ENCODE measurements at places on chromosomes 4 and X.

- DNase-seq, result no peak
Observed at GRCh38 chr4:85557016-85557901, 82.3 kb downstream of the ARHGAP24 start.

DNA sequence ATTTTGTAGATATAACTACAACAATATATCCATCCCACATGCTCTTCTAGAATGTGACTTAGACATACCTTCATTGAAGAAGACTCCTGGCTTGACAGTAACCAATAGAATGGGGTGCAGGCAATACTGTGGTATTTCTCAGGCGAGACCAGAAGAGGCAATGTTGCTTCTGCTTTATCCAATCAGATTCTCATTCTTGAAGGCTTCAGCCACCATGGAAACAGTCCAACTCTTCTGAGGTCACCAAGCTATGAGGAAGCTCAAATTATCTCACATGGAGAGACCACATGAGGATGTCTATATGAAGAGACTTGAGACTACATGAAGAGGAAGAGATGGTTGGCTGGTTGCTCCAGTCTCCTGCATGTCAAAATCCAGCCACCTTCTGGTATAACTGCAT lies 469.9 kb downstream of the PCDH10 start:
- DNase-seq, result no peak

- no peak for DNase-seq
Observed at GRCh38 chrX:146241902-146242301, 424.3 kb downstream of the SLITRK2 start.

- no peak for DNase-seq
Observed at GRCh38 chrX:65731684-65732289, 64.3 kb downstream of the MSN start.

DNA sequence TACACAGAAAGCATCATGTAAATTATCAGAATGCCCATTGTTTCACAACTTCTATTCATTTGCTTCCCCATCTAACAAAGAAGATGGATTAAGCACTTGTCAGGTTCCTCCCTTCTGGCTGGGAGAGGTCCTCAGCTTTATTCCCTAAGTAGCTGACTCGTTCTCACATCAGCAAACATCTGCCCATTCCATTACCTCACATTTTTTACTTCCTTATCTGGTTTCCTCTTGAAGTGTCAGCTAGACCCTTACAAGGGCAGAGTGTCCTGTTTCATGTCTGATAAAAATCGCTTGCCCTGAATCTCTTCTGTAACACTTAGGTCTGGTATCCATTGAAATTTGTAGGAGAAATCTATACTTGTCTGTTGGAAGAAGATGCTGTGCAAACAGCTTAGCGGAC lies 34.7 kb downstream of the TMPRSS11A start:
- no peak for DNase-seq

- DNase-seq, result no peak
Observed at GRCh38 chrX:56766554-56767347, 37.7 kb downstream of the NBDY start.

DNA sequence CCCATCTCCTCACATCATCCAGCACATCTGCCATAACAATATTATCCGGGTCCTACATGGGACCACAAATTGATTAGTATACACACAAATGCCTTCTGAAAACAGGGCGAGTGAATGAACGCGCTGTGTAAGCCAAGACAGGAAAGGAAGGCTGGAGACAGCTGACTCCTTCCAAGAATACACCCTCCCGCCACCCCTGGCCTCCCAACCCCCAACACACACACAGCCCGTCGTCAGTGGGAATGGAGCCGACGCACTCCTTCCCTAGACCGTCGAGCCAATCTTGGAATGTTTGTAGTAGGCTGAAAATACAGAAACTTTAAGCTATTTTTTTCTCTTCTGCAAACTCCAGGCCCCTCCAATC lies 319 bp upstream of the MAGEH1 start:
- DNase-seq, result no peak

- no peak for DNase-seq
Observed at GRCh38 chrX:66200855-66201795, 37.1 kb downstream of the HEPH start.

GRCh38 chrX:137519459-137519858 lies 46.5 kb upstream of the ZIC3 start:
- DNase-seq, result no peak

GRCh38 chr4:3715855-3716630 lies 50.1 kb upstream of the ADRA2C start:
- no peak for DNase-seq

- no peak for DNase-seq
Observed at GRCh38 chr4:27013012-27013411, 152.4 kb downstream of the STIM2 start.

DNA sequence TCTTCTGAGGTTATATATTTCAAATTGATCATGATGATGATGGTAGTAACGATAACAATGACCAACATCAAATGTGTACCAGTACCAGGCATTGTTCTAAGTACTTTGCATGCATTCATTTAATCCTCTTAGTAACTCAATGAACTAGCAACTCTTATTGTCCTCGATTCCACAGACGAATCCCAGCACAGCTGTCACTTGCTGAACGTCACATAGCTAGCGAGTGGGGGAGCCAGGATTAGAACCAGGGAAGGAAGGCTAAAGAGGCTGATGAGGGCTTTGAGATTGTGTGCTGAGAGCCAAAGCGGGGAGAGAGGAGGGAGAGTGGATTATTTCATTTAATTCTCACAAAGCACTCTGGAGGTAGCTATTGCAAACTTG lies 103.6 kb downstream of the PHOX2B start:
- no peak for DNase-seq

DNA sequence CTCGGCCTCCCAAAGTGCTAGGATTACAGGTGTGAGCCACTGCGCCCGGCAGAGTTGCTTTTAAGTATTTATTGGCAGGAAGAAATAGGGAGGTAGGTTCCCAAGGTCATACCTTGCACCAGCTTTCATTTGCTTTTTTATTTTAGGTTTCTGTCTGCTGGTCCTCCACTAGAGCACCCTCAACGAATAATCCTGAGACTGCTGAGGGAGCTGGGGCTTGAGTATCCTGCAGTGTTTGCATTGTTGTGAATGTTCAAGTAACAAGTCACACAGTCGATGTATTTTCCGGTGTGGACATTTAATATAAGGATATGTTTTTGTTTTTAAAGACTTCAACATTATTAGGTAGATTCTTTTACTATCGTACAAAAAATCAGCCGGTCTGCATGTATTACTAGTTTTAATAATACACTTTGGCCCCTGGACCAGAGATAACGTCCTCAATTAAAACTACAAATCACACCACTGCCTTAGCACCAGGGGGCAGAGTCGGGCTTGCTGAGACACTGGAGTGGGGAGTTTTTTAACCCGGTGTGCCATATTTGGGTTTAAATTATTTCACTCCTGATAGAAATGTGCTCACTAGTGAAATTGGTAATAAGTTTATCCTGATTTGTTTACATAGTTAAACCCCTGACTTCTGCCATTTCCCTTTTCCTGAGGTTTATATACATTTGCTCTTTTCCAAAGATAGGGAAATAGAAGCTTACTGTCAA lies 11.6 kb downstream of the SMIM20 start:
- DNase-seq, result no peak

- DNase-seq, result no peak
Observed at GRCh38 chrX:37922928-37923327, 75.6 kb upstream of the DYNLT3 start.

- no peak for DNase-seq
Observed at GRCh38 chr4:52914051-52914605, 52.0 kb downstream of the RASL11B start.

DNA sequence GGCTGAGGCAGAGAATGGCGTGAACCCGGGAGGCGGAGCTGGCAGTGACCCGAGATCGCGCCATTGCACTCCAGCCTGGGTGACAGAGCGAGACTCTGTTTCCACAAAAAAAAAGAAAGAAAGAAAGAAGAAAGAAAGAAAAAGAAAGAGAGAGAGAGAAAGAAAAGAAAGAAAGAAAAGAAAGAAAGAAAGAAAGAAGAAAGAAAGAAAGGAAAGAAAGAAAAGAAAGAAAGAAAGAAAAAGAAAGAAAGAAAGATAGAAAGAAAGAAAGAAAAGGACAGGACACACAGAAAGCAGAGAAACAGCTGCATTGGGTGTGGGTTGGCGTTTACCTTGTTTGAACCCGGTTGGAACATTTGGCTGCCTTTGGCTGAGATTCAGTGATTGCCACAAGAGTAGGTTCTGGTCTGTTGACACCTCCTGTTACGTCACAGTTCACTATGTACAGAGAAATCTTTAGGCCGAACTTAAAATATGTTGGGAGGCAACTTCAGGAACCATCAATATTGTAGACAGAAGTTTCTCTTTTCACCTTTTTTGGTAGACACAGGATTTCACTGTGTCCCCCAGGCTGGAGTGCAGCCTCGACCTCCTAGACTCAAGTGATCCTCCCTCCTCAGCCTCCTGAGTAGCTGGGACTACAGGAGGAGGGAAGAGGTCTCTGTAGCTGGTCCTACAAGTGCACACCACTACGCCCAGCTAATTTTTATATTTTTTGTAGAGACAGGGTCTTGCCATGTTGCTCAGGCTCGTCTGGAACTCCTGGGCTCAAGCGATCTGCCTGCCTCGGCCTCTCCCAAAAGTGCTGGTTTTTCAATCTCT lies 16.3 kb upstream of the PLCXD1 start:
- no peak for DNase-seq

DNA sequence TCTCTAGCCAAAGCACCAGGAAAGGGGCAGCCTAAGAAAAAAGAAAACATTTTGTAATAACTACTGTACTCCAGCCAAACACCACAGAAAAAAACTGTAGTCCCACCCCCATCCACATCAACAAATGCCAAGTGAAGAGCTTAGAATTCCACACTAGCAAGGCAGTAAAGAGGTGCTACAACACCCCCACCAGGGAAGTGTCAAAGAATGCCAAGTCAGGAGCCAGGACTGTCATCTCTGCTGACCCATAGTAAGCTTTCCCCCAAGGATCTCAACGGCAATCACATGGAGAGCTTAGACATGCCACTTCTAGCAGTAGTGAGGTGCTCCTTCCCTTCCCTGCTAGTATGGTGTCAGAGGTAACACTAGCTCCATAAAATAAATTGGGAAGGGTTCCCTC lies 34.4 kb upstream of the CCDC160 start:
- DNase-seq, result no peak

DNA sequence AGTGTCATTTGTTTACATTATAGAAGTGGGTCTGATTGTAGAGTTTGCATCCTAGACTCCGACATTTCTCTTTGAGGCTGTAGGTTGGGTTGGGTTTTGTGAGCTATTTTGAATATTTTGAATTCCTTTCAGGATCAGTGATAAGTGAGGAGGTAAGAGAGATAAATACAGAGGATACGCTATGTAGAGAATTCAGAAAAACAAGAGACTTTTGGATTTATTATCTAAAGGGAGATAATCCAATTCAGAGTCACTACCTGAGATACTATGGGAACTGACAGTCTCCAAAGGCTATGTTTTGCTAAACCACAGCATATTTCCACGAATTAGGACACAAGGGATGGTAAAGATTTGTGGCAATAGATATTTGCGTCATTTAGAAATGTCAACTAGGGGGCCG lies 16.9 kb upstream of the RAP2C start:
- no peak for DNase-seq

GRCh38 chrX:133566876-133567275 lies 151.6 kb upstream of the GPC4 start:
- DNase-seq, result no peak

DNA sequence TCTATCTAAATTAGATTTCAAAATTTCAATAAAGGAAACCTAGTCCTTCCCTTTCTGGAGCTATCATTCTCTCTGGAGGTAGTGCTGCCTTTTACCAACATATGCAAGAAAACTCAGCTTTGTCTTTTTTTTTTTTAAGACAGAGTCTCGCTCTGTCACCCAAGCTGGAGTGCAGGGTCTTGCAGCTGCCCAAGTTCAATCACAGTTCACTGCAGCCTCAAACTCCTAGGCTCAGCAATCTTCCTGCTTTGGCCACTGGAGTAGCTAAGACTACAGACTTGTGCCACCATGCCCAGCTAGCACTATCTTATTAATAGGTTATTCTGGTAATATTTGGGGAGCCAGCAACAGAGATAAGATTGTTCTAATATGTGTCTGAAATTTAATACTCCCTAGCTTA lies 12.3 kb downstream of the AASDH start:
- DNase-seq, result no peak

GRCh38 chr4:9979101-9979701 lies 42.1 kb downstream of the SLC2A9 start:
- DNase-seq, result no peak

DNA sequence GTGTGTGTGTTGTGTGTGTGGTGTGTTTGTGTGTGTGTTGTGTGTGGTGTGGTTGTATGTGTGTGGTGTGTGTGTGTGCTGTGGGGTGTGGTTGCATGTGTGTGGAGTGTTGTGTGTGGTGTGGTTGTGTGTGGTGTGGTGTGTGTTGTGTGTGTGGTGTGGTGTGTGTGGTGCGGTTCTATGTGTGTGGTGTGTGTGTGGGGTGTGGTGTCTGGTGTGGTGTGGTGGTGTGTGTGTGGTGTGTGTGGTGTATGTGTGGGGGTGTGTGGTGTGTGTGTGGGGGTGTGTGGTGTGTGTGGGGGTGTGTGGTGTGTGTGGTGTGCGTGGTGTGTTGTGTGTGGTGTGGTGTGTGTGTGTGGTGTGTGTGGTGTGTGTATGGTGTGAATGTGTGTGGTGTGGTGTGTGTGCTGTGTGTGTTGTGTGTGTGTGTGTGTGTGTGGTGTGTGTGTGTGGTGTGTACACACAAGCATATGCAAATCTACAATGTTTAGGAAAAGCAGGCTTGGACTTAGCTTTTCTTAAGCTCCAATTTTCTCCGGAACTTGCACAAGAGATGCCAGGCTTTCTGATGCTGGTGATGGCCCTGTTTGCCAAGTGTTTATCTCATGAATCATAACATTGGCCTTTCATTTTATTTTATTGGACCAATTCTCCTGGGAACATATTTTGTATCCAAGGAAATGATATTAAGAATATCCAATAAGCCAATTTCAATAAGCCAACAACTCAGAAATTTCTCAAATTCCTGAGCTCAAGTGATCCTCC lies 148.7 kb downstream of the SPATA18 start:
- no peak for DNase-seq

DNA sequence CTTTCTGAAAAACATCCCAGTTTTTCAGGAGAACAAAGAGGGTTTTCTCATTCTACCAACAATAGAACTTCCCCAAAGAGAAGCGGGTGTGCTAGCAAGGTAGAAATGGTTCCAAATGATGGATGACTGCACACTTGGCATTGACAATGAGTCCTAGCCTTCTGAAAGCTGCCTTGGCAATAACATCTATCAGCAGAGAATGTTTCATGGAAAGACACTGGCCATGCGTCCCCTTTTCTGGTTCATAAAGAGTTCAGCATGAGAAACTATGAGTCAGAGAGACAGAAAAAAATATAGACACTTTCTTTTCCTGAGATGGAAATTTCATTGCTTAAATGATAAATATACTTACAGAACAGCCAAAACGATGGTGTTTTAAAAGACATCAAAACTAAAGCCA lies 236.9 kb upstream of the PRKX start:
- DNase-seq, result no peak

DNA sequence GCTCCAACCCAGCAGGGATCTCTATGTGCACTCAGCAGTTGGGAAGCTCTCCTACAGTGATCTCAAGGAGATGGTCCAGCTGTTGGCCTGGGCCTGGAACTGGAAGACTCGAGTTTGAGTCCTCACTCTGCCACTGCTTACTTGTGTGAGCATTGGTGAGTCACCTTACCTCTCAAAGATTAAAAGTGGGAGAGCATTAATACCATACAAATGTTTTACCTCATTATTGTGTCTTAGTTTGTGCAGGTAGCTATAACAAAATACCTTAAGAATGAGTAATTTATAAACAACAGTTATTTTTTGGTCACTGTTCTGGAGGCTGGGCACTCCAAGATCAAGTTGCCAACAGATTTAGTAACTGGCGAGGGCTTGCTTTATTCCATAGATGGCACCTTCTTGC lies 21.4 kb upstream of the ZNF827 start:
- DNase-seq, result no peak
